Epithelial cell of prostate (primary cell): ENCODE measurements at places on chromosomes 7 and 10.

DNA sequence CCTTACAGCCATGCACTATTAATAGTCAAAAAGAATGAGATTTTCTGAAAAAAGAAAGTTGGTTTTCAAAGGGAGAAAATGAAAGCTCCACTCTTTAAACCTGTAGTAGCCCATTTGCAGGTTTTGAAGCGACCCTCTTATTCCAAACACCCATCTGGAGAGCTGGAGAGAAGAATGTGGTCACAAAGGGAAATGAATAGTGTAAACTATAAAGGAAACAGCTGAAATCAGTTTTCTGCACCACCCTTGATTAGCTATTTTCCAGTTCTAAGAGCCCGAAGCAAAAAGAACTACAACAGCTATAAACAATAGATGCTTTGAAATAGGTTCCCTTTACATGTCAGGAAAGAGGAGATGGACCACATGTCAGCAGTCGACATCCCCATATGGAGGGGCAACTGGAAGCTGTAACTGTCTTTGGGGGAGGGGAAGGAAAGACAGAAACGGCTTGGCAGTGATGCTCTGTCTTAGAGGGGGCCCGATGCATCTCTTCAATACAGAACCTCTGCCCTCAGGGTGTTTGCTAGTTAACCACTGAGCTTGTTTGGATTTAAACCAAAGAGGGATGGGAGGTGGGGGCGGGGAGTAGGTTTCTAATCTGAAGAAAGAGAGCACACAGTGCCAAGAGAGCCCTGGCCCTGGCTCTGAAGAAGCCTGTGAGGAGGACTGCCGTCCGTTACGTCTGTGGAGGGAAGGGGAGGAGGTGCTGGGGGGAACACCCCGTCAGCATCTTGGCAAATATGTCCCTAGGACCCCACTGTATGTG is 55.3 kb downstream of the CPVL start:
- DNase-seq = no peak

- peak; percentile 84 for DNase-seq
These were observed 261.2 kb downstream of the SKIDA1 start for GRCh38 chr10:21264271-21264670.

DNA sequence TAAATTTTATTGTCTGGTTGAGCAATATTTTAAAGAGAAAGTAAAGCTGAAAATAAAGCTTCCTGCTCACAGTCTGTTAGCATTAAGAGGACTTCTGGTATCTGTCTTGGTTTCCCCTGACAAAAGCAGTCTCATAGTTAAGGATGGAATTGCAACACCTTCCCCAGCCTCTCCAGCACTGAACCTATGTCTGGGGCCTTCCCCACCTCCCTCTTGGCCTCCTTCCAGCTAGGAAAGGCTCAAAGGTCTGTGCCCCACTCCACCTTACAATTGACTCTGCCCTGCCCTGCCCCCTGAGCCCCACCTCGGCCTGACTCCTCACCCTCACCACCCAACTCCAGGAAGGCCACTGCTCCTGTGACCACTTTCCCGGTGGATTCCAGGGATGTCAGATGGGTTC is 33.2 kb downstream of the COL17A1 start:
- no peak for DNase-seq

DNA sequence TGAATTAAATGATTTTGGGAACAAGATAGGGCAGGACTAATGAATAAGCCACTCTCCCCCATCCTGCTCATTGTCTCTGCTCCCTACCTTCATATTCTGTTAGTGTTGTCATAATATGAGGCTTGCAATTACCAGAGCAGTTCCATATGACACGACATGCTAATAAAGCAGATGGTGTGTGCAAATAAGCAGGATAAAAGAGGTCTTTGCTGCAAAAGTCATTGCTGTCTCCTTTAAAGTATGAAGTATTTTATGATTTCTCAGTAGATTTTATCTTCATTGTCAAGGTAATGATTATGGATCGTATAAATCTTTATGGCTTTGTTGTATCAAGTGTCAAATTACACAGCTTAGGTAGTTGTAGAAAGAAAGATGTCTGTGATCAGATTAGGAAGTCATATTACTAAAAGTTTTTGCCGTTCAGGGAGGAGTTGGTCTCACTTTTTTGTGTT is 114.8 kb downstream of the SDK1 start:
- peak; percentile 20 for DNase-seq

DNA sequence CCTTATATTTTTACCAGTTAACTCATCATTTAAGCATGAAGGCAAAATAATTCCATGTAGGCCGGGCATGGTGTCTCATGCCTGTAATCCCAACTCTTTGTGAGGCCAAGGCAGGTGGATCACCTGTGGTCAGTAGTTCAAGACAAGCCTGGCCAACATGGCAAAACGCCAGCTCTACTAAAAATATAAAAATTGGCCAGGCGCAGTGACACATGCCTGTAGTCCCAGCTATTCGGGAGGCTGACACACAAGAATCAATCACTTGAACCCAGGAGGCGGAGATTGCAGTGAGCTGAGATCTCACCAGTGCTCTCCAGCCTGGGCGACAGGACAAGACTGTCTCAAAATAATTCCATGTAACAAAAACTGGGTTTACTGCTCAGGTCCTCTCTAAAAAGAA is 18.3 kb downstream of the HNRNPA2B1 start:
- DNase-seq = no peak

GRCh38 chr7:107387573-107388219 is 82.2 kb upstream of the GPR22 start:
- no peak for DNase-seq

DNA sequence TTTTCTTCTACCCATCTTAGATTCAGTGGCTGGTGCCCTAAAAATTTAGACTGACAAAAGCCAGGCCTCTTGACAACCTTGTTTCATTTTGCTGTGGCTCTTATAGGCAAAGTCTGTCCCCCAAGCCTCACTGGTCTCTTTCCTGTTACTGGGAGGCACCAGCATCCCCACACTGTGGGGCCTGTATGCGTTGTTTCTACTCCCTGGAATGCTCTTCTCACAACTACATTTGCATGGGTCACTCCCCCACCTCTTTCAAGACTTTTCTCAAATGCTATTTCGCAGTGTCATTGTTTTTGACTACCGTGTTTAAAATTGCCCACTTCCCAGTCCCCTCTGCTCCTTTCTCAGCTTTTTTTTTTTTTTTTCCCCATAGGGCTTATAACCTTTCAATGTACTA is 108.7 kb upstream of the DGKB start:
- no peak for DNase-seq

- DNase-seq = no peak
These were observed 140.8 kb upstream of the GRB10 start for GRCh38 chr7:50923476-50923875.
